Brain (organoid and tissue), 16 donors: ENCODE measurements at places on chromosomes 3 and 15.

- DNase-seq, result no peak
Measured at GRCh38 chr15:60026555-60026954, 22.4 kb downstream of the FOXB1 start.

GRCh38 chr3:136186344-136186743, 9.8 kb downstream of the MSL2 start:
- DNase-seq, result no peak

DNA sequence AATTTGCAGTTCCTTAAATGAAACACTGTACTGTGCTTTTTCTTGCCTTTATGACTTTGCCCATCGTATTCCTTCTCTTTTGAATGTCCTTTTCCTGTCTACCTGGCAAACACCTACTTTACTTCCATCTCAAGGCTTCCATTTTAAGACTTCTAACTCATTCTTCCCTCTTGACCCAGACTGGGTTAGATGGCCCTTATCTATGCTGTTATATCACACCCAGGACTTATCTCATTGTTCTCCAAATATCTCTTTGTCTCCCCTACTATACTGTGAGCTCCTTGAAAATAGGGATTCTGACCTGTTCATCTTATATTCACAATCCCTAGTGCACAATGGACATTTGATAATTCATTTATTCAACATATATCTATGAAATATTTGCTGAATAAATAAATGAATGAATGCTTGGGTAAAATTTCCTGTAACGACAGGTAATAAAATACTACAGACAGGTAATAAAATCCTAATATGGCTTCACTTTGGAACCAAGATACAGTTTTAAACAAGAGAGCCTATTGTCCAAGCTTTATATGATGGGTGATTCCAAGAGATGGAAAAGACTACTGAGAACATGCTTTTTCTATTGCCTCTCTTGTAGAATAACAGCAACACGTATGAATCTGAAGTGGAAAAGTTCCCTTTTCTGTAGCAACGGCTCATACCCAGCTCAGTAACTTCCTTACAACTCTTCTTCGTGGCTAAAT, 22.7 kb downstream of the EFL1 start:
- no peak for DNase-seq

- DNase-seq, result no peak
Measured at GRCh38 chr3:112074616-112075497, 11.3 kb upstream of the C3orf52 start.

GRCh38 chr3:53354945-53355498, 7.7 kb upstream of the DCP1A start:
- DNase-seq, result no peak

DNA sequence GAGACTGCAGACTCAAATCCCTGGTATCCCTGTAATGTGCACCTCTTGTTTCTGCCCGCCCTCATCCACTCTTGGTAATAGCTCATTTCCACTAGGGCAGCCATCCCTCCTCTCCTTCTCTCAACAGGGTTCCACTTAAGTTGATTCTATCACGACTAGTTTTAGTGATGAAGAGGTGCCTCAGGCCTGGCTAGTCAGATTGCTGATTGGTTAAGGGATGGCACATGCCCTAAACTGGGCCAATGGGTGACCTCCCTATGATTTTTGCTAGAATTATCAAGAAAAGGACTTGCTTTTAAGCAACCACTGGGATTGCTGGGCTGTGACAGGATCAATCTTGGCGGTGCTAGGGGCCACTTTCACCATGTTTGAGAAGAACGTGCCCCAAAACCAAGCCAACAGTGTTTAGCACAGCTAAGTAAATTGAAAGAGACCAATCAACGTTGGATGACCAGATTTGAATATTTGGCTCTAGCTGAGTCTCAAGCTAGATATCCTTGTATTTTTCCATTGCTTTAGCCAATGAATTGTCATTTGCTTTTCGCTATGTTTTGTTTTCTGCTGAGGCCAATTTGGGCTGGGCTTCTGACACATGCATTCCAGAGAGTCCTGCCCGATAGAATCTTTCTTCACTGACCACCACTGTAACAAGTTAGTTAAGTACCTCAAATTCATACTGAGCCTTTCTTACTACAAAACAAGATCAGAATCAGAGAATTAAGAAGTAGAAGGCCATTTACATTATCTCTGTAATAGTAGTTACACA, 131.0 kb downstream of the PDZRN3 start:
- no peak for DNase-seq

DNA sequence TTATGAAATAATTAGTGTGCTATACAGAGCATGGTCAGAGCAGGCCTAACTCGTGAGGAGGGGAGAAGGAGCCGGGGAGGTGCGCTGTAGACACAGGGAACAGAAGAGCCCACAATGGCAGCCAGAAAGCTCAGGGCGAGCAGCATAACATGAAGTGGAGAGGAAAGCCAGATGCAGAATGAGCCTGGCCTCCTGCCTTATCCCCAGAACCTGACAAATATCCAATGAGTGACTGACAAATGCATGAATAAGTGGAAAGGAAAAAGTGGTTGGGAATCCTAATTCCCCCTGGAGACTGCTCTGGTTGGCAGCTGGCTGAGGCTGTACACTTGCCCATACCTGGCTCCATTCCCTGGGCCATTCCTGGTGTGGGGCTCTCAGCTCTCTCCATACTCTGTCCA, 9.2 kb upstream of the MST1R start:
- peak; percentile 21 for DNase-seq
